Esophagus squamous epithelium (tissue), 5 donors: ENCODE measurements at places on chromosomes 4 and X.

DNA sequence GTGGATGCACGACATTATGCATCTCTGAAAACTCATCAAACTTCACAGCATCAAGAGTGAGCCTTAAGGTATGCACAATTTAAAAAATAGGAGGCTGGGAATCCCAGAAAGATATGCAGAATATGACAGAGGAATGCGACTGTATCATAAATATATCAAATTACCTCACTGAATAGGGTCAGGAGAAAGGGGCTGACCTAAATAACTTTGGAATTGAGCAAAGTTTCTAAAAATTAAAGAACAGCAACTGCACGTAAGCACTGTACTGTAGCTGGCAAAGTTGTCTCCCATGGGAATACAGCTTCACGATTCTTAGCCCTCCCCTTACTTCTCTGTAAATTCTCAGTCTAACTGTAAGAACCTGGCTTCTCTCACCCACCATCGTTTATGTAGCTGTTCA lies 397.4 kb upstream of the ZFP42 start:
- DNase-seq = no peak

GRCh38 chrX:15301924-15302323 lies 13.5 kb downstream of the ASB11 start:
- no peak for DNase-seq

DNA sequence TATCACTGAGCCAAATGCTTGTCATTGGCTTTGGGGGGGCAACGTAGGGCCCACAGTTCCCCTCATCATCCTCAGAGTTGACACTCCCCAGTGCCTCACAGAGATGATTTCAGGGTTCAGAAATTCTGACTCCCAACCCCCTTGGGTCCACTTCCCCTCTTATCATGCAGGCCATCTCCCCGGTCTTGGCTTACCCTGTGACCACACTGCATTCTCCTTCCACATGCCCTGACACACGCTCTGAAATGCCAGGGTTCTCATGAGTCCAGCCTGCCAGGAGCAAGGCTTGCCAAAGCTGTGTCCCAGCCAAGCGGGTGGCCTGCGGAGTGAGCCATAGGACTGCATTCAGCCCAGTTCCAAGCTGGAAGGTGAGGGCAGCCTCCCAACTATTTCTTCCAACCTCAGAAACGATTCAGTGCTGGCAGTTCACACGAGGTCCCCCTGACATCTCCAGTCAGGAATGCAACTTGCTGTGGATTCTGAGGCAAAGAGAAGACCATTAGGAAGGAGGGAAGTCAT lies 101.2 kb downstream of the SMIM20 start:
- peak; percentile 10 for DNase-seq

GRCh38 chr4:122855353-122855890 lies 28.8 kb downstream of the FGF2 start:
- no peak for DNase-seq

DNA sequence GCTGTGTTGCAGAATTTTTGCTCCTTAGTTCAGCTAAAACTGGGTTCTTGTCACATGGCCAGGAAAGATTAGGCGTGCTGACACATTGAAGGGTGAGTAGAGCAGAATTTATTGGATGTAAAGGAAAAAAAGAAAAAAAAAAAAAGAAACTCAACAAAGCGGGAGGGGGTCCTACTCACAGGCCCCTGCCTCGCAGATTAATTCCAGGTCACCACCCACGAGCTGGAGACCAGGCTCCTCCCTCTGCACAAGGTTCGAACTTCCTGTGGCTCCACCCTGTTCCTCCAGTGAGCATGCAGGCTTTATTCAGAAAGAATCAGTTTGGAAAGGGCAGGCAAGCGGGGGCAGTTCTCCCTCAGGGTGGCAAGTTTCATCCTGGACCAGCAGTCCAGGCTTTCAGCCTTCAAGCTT lies 17.1 kb downstream of the MGST2 start:
- no peak for DNase-seq

- DNase-seq = no peak
Observed at GRCh38 chrX:24982306-24982965, 33.3 kb downstream of the ARX start.

DNA sequence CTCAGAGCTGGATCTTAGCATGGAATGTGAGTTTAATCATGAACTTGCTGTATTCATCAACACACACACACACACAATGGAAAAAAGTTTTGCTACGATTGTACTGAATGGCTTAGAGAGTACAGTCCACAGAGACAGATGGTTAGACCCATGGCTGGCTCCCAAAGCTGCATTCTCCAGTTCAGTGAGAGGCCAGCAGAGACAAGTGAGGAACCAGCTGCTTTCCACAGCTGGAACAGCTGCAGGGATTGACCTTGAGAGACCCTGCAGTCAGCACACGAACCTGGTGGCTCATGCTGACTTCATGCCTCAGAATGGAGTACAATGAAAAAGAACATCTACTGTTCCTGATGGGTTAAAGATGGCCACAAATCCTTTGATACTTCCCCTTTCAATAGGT lies 94.5 kb downstream of the DHX15 start:
- no peak for DNase-seq

- DNase-seq = no peak
Observed at GRCh38 chr4:73856518-73856917, 3.4 kb downstream of the PF4V1 start.
